ENCODE measurements at places on chromosomes 5 and 9. TPM values are rescaled to one million over a fixed set of nuclear protein-coding genes. Genes with fewer than 3 reads are reported as not detected.

- DNase-seq, result no peak
These were observed 155.0 kb upstream of the PRDM9 start for GRCh38 chr5:23352446-23352845.

DNA sequence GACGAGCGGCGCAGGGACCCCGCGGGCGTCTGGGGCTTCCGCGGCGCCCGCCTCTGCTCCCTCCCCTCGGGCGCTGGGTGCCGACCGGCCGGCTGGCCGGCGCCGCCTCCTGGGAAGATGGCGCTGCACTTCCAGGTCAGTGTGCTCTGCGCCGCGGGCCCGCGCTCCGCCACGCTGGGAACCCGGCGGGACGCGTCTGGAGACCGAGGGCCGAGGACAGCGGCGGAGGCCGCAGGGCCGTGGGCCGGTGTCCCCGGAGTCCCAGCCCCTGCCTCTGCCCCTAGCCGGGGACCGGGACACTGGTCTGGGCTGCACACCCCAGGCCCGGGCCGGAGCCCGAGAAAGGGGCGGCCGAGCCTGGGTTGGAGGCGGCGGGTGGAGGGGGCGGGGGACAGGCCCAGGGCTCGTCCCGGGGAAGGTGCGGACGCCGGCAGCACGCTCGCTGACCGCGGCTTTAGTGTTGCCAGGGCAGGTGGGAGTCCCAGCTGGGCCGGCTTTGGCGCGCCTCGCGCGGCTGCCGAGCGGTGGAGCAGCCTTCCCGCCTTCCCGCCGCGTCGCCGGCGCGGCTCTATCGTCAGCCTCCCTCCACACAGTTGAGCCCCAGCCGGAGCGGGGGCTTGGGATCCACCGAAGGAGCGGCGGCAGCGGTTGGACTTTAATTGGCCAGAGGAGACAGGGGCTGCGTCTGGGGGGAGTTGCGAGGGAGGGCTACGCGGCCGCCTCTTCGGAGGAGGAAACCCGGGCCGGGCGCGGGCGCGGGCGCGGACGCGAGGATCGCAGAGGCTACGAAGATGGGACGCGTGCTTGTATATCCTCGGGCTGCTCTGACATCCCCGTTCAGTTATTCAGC is at the start of gene RANBP17:
Gene RANBP17, plus strand, starts transcription at position 102 of the 850 bp plus-strand sequence.
- no peak for DNase-seq

The IFNE gene
- 0.57 TPM for total RNA-seq

GRCh38 chr9:14440062-14440461 is 126.1 kb upstream of the NFIB start:
- DNase-seq, result no peak

- peak; percentile 5 for DNase-seq
These were observed 261.8 kb downstream of the MCTP1 start for GRCh38 chr5:95022967-95023695.

Data from M059J (cell line).